ENCODE measurements at places on chromosomes 13 and 19. TPM values are rescaled to one million over a fixed set of nuclear protein-coding genes. Genes with fewer than 3 reads are reported as not detected.

Gene FGF22
- total RNA-seq, result not detected

Gene B3GNT3
- not detected for total RNA-seq

Gene ZNF836
- 3.1 TPM for total RNA-seq

Gene C19orf85
- not detected for total RNA-seq

Gene DCLK1
- total RNA-seq, result 2.1 TPM

Gene OR7D2
- total RNA-seq, result not detected

Gene ZNF575
- total RNA-seq, result 0.28 TPM

Gene SCN1B
- 1.3 TPM for total RNA-seq

Gene TTC9B
- not detected for total RNA-seq

All from regular cardiac myocyte (primary cell).